ENCODE measurements at places on chromosomes 4 and X. TPM values are rescaled to one million over a fixed set of nuclear protein-coding genes. Genes with fewer than 3 reads are reported as not detected.

Gene FREM3
- total RNA-seq, result not detected

Gene ZNF157
- total RNA-seq, result not detected

Gene MAGEB10
- not detected for total RNA-seq

Gene MAGEB2
- total RNA-seq, result not detected

Gene TMA16
- total RNA-seq, result 27.0 TPM

Gene CT45A10
- 0.51 TPM for total RNA-seq

Gene CLDN2
- total RNA-seq, result 8.3 TPM

Gene RTL3
- 0.16 TPM for total RNA-seq

Gene LUZP4
- not detected for total RNA-seq

Gene IL21
- not detected for total RNA-seq

Gene CWH43
- total RNA-seq, result not detected

Gene LINC00632
- total RNA-seq, result 1.3 TPM

Gene IGFBP7
- 188 TPM for total RNA-seq

Gene RHOXF2B
- total RNA-seq, result not detected

Gene CXorf49
- not detected for total RNA-seq

Gene SPANXN4
- total RNA-seq, result not detected

Gene UGT2B10
- not detected for total RNA-seq

Gene MAP9
- total RNA-seq, result 4.2 TPM

Gene ZAR1
- not detected for total RNA-seq

Gene CFAP47
- not detected for total RNA-seq

Gene CT45A5
- 0.09 TPM for total RNA-seq

Gene CDS1
- 0.62 TPM for total RNA-seq

Gene SPANXB1
- total RNA-seq, result 1.8 TPM

Gene ZBTB49
- total RNA-seq, result 2.7 TPM

Gene RNF150
- 0.20 TPM for total RNA-seq

Gene ZNF718
- total RNA-seq, result 0.56 TPM

Gene GLUD2
- 2.4 TPM for total RNA-seq

Gene SLC25A43
- total RNA-seq, result 31.8 TPM

Gene ANXA5
- total RNA-seq, result 541 TPM

Gene AMTN
- total RNA-seq, result 0.18 TPM

Gene ZFP42
- total RNA-seq, result not detected

Gene HOPX
- total RNA-seq, result not detected

Gene CT47A7
- not detected for total RNA-seq

Gene TCEAL2
- not detected for total RNA-seq

Gene BTC
- 0.92 TPM for total RNA-seq

Gene CENPVL2
- total RNA-seq, result not detected

Gene AGA
- 20.2 TPM for total RNA-seq

Gene PARM1
- 0.60 TPM for total RNA-seq

Gene GPRASP2
- 4.8 TPM for total RNA-seq

Gene JCHAIN
- not detected for total RNA-seq

Gene PDGFRA
- 0.43 TPM for total RNA-seq

Gene ARSJ
- total RNA-seq, result 4.6 TPM

Gene CCSER1
- not detected for total RNA-seq

Gene EGF
- 0.48 TPM for total RNA-seq

Gene SLC49A3
- total RNA-seq, result 0.10 TPM

Gene CYBB
- total RNA-seq, result 0.04 TPM

Gene AMOT
- 0.02 TPM for total RNA-seq

Gene SMR3B
- not detected for total RNA-seq

Gene FIP1L1
- 30.8 TPM for total RNA-seq

Gene IL1RAPL1
- not detected for total RNA-seq

Gene MID1IP1
- total RNA-seq, result 33.8 TPM

Gene NKX6-1
- 0.48 TPM for total RNA-seq

Gene TCP11X1
- not detected for total RNA-seq

Gene CXCL6
- total RNA-seq, result not detected

Gene UNC5C
- total RNA-seq, result not detected

Gene KCTD8
- not detected for total RNA-seq

Gene SPINK2
- total RNA-seq, result not detected

Gene MAOB
- total RNA-seq, result 0.25 TPM
